Frontal cortex (tissue), 4 donors: ENCODE measurements at places on chromosomes 4 and X.

- DNase-seq: no peak
These were observed 89.7 kb downstream of the EPHA5 start for GRCh38 chr4:65580551-65580950.

DNA sequence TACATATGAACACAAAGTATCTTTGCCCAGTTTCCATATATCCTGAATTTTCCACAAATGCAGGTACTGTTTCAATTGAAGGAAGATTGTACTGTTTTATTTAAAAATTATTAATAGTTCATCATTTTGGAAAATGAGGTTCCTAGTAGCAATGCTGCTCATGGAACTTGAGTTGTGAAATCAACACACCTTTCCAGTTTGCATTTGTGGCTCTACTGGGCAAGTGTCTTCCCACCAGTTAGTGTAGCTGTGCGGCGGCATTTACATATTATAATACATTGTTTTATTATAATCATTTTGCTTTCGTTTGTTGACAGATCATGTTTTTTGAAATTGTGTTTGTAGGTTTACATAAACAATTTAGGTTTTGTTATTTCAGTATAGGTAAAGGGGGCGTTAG is 2.0 kb upstream of the DDX3X start:
- no peak for DNase-seq

GRCh38 chr4:93788712-93789111 is 39.8 kb upstream of the ATOH1 start:
- DNase-seq: no peak

GRCh38 chr4:82560853-82561785 is 669 bp downstream of the TMEM150C start:
- DNase-seq: no peak
